ENCODE measurements at places on chromosomes 6 and 20.

DNA sequence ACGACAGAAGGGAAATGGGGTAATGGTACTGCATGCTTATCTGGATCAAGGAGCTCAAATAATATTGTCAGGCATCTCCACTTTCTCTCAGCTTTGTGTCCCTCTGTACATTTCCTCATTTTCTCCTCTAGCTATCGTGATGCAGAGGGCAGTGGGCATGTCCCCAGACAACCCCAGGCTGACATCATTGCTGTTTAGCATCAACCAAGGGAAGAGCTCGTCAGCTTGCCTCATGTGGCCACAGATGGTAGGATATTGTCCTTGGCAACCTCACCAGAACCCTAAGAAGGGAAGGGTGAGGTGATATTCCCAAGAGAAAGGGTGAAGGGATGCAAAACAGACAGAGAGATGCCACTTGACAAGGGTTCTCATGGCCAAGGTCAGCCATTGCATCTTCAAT, 58.3 kb downstream of the MAFB start:
- no peak for DNase-seq

GRCh38 chr6:132482581-132482980, 30.3 kb downstream of the STX7 start:
- DNase-seq: no peak

DNA sequence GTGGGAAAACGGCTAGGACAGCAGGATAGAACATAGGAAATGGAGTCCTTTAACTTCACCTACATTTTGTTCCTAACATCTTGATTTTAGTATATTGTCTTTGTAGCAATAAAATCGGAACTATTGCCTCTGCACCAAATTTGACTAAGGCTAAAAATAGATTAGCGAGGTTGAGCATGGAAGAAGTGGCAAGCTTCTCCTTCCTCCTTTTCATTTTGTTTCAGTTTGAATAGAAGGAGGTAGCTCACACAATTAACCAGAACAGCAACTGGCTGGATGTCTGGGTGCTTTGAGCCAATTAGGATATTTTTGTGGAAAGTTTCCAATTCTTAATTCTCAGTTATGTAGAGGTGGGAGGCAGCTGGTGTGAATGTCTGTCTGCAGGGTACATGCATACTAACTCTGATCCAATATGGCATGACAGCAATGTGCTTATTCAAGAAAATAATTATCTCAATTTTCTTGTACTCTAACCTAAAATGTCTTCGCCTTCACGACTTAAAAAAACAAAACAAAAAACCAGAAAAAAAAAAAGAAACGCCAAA, 3.1 kb upstream of the HECA start:
- DNase-seq: no peak

GRCh38 chr6:91486200-91486599, 899.3 kb upstream of the MAP3K7 start:
- DNase-seq: no peak

GRCh38 chr6:52496631-52497030, 76.5 kb downstream of the EFHC1 start:
- no peak for DNase-seq

DNA sequence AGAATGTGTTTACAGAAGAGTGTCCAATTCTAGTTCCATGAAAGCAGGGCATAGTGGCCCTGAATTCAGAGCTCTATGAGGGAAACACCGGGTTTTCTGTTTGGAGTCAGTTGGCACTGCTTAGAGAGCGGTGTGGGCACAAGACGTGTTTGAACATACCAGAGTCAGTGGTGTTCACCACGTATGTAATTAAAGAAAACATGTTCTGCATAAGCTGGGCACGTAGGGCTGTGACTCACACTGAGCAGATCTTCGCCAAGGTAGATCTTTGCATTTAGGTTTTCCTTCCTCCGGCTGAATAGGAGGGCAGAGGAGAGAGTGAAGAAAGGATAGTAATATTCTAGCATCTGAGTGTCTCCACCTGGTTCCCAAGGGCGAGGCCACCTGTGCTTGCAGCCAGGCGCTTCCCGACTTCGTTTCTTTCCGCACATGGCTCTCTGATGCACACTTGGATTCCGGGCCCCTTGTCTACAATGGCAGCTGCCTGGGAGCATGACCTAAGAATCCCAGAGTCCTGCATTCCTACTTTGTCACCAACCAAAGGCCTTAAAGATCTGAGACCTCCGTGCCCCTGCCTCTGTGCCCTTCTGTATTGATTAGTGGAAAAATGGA, 136.2 kb downstream of the ERMARD start:
- no peak for DNase-seq

- peak; percentile 57 for DNase-seq
These were observed 9.0 kb upstream of the HSP90AB1 start for GRCh38 chr6:44237813-44238433.

DNA sequence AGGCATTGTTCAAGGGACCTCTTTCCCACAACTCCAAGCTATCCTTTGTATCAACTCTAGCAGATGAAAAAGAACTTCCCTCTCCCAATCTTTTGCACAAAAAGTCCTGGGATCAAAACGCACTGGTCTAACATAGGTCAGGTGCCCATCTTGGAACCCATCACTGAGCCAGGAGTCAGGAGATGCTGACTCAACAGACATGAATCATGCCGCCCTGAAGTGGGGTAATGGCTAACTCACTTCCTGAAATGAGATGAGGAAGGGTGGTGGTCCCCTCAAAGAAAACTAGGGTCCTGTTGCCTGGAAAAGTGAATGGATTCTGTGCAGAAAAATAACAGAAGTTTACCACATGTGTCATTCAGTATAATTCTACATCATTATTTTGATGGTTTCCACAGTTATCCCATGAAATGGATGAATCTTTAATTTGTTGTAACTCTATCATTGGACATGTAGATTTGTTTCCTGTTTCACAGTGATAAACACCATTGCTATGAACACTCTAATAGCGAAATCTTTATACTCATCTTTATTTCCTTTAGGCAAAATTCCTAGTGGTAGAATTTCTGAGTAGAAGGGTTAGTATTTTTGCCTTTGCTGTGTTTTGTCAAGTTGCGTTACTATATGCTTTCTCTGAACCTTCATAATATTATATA, 151.3 kb downstream of the SLC16A10 start:
- DNase-seq: no peak

- DNase-seq: no peak
These were observed 58.4 kb downstream of the ADNP start for GRCh38 chr20:50872560-50873425.
